Stimulated activated CD8-positive, alpha-beta memory T cell treated with anti-CD3 and anti-CD28 coated beads, Interleukin-4, amount 100 ng/mL, for 1 hour (primary cell): ENCODE measurements at places on chromosomes 5 and 9.

DNA sequence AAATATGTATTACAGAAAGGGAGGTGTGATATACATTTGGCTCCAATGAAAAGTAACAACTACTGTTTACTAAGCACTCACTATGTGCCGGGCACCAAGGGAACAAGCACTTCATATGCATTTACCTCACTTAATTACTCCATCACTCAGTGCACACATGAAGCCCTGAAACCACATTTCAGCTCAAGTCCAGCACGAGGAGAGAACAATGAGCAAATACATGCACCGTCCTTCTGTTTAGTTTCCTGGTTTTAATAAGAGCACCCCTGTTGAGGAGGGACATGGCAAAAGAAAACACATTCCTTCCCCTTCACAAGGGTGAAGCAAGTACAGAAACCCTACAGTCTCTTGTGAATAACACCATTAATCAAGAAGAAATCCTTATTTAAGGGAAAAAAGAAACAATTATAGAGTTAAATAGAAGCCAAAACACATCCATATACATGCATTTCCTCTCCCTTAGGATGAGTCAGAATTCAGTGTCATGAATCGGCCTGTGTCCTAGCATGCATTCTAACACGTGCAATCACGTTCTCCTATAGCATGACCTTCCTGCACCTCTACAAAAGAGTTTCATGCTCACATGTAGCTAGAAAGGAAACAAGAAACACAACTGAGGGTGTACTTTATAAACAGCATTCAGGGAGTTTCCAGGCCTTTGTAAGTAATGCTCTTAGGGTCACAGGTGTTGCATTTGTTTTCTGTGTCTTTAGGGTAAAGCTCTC, 411.6 kb downstream of the BNC2 start:
- DNase-seq: no peak

- DNase-seq: no peak
These were observed 72.2 kb upstream of the PTCH1 start for GRCh38 chr9:95588724-95589588.

DNA sequence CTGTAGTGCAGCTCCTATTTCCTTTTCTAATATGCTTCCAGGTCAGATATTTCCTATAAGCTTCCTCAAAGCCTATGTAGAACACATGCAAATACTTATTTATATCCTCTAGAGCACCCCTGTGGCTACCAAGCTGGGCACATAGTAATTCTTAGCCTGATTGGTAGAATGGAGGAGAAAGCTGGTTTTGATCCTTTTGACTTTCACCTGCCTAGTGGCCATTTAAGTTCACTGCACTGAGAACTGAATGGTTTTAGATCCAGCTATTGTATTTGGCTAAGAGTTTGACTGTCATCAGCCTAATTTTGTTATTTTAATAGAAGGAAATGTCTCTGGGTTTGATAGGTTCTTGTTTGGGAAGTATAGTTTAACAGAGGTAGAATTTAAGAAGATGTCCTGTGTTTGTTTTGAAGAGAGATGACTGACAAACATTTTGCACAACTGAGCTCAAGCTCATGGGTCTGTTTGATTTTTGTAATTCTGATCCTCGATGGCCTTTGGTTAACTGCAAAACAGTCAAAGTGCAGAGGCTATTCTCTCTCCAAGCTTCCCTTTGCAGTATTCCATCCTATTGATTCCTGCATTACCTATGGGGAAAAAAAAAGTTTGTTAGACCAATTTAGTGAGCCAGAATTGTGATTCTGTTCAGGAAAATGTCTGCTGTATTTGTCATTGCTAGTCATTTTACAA, 85.4 kb downstream of the KCNN2 start:
- no peak for DNase-seq

DNA sequence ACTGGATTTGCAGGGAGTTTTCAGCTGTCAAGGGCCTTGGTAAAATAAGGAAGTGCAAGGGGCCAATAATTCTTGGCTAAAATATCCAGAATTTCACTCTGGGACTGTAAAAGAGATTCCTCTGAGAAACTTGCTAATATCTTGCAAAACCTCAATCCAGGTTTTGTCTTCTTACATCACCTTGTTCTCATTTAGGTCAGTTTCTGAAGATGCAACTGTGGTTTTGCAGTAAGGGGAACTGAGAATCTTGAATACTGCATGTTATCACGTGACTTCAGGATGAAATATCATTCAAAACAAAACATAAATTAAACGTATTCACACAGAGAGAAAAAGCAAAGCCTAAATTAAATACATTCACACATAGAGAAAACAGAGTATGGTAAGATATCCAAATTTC, 35.0 kb upstream of the RIC1 start:
- DNase-seq: no peak

- no peak for DNase-seq
These were observed 115.2 kb downstream of the GCNT1 start for GRCh38 chr9:76573905-76574760.

GRCh38 chr9:103942200-103942599, 151.9 kb upstream of the SMC2 start:
- DNase-seq: no peak

DNA sequence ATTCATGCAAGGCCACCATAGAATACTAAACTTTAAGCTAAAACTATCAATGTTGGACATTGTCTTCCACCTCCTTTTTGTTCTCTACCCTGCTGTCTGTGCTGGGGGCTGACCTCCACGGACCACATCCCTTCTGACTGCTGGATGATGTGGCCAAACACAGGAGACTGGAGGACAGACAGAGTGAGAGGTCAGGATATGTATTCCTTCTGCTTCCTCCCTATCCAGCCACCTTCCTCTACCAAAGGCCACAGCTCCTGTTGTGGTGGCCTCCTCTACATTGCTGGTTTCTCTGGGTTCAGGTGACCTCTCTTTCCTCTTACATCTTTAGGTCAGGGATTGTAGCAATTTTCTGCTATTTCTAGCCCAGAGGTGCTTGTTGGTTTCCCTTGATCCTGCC, 148.1 kb downstream of the ACTBL2 start:
- DNase-seq: no peak

GRCh38 chr9:116749176-116749575, 62.1 kb downstream of the TRIM32 start:
- no peak for DNase-seq
